ENCODE measurements at places on chromosomes 11 and 22.

DNA sequence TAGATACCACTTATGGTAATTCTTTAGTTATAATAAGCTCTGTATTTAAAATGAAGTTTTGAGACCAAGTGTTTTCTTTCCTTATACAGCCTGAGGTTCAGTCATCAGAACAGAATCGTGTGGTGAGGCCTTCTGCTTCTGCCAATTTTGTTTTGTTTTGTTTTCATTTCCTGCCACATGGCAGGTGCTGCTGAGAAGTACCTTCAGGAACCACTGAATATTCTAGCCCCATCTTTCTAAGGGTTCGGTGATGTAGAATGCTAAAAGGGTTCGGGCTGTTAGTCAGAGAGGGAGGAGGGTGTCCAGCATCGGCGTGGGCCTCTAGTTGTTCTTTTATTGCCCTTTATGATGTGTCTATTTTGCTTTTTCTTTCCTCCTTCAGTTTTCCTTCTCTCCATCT, 25.8 kb downstream of the TNRC6B start:
- DNase-seq = peak; percentile 25

GRCh38 chr11:128678024-128678423, 15.8 kb upstream of the FLI1 start:
- DNase-seq = peak; percentile 10

GRCh38 chr11:109735128-109735527, 313.1 kb downstream of the C11orf87 start:
- DNase-seq = no peak

GRCh38 chr11:97965849-97966646, 1054.7 kb upstream of the CNTN5 start:
- DNase-seq = peak; percentile 94

DNA sequence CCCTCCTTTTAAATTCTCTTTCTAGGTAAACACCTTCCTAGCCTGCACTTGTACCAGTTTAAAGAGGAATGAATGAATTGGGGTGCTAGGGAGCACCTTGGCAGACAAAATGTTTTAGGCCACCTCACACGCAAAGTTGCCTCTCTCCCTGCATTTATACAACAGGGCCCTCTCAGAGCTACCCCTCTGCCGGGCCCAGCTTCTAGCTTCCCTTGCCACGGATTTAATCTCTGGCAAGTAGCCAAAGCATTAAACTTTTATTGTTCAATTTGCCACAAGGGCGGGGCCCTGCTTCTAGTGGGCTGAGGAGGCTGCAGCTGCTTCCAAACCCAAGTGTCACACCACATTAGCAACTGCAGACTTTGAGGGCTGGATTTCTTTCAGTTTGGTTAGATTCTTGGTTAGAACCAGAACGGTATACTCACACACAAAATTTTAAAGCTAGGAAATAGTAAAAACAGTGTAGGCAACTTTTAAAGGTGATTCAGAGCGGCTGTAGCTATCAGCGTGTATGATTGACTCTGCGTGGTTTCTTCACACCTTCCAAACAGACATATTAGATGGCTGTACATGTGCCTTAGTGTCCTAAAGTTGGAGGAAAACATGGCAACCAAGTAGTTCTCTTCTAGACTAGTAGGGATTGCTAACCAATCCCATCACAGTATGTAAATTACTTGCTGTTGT, 6.5 kb downstream of the KREMEN1 start:
- DNase-seq = no peak

DNA sequence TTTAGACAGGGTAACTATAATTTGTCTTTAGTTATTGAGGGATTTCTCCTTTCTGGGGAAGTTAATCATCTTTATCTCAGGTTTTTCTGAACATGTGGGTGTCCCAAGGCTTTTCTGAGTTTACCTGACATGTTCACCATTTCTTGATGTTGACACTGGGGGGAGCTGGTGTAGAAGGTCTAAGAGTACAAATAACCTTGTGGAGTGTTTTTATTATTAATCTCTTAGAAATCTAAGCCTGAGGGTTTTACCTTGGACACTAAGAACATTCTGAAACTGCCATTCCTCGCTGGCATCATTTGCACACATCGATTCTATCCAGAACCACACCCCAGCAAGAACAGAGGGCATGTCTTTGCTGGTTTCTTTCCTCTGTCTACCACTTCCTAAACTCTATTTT, 15.6 kb upstream of the C11orf91 start:
- peak; percentile 54 for DNase-seq

DNA sequence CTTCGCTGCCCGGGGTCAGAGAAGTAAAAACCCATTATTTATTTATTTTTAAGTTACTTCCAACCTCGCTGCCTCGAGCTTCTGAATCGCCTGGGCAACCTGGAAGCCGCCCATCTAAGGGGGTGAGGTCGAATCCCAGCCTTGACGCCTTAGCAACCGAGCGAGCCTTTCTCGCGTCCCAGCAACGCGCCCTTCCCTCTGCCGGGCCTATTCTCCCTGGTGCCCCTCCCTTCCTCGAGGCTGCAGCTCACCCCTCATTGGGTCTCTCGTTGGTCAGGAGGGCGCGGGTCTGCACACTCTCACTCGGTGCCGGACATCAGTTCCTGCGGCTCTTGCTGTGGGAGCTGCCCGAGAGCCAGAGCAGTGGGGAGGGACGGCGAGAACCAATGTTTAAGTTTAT, at the start of gene CCDC81:
CCDC81 (plus strand) TSS at position 302 of the 400 bp plus-strand sequence. CDS start 277 bp downstream, outside the sequence.
- DNase-seq = no peak

DNA sequence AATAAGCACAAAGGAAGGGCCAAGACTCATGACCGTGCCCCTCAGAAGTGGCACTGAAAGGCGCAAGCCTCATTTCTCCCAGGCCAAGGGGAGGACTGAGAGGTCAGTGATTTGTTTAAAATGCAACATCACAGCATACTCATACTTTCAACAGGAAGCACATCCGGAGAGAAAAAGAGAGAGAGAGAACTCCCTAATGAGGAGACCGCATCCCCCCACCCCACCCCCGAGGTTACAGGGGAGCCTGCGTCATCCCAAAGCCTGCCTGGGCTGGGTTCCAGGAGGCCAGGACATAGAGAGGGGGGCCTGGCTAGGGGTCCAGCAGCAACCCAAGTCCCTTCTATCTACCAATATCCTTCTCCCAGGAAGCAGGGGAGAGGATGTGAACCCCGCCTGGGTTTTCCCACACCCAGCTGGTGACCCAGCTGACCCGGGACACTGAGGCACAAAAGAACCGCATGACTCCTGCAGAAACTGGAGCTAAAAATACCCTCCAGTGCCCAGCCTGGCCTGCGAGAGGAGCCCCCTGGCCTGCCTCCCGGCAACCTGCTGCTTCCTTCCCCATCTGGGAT, 3.8 kb downstream of the CSNK1E start:
- peak; percentile 98 for DNase-seq

GRCh38 chr11:132430429-132431062, 1060.1 kb downstream of the NTM start:
- peak; percentile 13 for DNase-seq

DNA sequence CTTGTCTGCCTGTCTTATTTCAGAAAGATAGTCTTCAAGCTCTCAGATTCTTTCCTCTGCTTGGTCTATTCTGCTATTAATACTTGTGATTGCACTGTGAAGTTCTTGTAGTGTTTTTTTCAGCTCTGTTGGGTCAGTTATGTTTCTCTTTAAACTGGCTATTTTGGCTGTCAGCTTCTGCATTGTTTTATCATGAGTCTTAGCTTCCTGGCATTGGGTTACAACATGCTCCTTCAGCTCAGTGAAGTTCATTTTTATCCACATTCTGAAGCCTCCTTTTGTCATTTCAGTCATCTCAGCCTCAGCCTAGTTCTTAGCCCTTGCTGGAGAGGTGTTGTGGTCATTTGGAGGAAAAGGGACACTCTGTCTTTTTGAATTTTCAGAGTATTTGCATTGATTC, 15.5 kb upstream of the DEPDC7 start:
- peak; percentile 81 for DNase-seq

GRCh38 chr11:28759311-28759710, 651.1 kb downstream of the METTL15 start:
- DNase-seq = peak; percentile 78

DNA sequence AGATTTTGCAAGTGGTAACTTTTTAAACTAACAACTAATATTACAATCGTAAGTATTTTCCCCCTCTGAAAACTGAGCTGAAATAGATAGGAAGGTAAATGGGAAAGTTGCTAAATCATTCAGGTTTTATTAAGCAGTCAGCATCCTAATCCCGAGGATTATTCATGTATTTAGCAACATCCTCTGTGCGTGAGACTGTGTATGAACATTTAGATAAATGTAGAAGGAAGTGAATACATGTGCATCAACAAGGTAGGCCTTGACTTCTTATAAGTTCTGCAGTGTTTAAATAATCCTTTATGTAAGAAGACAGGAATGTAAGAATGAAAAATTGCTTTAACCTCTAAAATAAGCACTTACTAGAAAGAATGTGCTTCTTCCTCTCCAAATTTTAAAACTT, 745.9 kb upstream of the TENM4 start:
- DNase-seq = no peak

- peak; percentile 91 for DNase-seq
Observed at GRCh38 chr11:57426929-57427726, at the start of gene SLC43A3. SLC43A3 (minus strand) TSS chr11:57427121; CDS start chr11:57426172, 949 bp downstream.

DNA sequence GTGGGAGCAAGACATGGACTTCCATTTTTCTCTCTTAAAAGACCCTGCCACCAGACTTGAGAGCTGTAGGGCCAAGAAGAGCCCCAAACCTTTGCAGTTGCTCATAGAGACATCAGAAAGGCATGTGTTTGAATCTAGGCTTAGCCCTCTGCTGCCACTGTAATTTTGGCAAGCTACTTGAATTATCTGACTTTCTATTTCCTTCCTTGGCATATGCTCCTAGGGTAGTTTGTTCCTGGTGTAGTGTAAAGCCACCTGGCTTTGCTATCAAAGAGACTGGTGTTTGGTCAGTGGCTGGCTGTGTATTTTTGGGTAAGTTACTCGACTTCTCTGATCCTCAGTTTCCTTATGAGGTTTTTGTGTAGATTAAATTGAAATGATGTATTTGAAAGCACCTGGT, 252.1 kb upstream of the CCDC90B start:
- DNase-seq = no peak

GRCh38 chr11:133081020-133081419, 451.3 kb downstream of the OPCML start:
- DNase-seq = no peak

DNA sequence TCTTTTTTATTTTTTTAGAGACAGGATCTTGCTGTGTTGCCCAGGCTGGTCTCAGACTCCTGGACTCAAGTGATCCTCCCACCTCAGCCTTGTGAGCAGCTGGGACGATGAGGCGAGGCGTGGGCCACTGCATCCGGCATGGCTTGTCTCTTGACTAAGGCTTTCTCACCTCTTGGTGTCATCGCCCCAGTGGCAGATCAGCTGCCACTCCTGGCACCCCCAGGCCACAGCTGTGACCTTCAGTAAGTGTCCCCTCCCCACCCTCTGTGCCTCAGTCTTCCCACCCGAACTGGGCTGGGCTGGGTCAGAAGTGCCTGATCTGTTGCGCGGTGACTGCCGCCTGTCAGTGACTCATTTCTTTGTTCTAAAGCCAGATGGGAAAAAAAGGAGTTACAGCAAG, 3.6 kb downstream of the SYNGR1 start:
- DNase-seq = no peak

GRCh38 chr11:34647131-34647530, 26.2 kb downstream of the EHF start:
- peak; percentile 51 for DNase-seq

DNA sequence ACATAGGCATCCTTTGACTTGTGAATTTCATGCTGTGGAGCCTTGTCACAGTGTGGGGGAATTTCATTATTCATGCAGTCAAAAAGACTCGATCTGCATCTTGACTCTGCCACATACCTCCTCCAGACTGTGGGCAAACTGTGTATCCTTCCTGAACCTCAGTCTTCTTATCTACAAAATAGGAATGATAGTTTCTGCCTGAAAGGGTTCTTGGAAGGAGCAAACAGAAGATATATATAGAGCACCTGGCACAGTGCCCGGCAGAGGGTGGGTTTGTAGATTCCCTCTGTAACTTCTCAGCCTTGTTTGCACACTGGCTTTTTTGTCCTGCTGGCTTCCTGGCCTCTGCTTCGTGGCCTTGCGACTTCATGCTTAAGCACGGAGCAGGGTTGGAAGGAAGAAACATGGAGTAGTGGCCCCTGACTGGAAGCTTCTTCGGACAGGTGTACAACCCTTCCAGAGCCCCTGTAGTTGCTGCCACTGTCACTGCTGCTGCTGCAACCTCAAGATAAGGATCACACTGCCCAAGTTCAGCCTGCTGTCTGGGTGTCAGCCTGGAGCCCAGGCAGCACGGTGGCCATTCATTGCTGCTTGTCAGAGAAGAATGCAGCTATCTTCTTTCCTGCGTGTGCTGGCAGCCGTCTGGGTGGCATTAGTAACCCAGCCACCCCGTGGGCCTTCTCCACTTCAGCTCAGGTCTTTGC, 106.4 kb downstream of the MICAL2 start:
- no peak for DNase-seq

- DNase-seq = no peak
Observed at GRCh38 chr22:30232716-30233218, 13.8 kb downstream of the LIF start.

DNA sequence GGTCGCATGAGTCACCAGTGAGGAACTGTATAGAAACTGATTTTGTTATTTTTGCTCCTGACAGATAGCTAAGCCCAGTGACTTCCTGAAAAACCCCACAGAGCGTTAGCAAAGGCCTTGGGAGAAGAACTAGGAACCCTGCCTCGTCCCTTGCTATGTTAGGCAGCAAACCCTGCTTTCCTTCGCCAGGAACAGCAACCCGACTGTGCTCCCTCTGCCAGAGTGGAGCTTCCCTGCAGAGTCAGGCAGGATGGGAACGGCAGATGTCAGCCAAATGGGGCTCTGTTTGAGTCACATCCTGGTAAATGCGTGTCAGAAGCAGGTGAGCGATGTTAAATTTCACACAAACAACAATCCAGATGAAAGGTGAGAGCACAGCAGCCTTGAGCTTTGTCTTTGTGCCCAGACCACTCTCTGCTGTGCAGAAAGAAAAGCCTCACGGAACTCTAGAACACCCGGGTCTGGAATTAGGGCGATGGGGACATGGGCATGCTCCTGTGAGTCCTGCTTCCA, 186.6 kb downstream of the ADAMTS15 start:
- peak; percentile 75 for DNase-seq

DNA sequence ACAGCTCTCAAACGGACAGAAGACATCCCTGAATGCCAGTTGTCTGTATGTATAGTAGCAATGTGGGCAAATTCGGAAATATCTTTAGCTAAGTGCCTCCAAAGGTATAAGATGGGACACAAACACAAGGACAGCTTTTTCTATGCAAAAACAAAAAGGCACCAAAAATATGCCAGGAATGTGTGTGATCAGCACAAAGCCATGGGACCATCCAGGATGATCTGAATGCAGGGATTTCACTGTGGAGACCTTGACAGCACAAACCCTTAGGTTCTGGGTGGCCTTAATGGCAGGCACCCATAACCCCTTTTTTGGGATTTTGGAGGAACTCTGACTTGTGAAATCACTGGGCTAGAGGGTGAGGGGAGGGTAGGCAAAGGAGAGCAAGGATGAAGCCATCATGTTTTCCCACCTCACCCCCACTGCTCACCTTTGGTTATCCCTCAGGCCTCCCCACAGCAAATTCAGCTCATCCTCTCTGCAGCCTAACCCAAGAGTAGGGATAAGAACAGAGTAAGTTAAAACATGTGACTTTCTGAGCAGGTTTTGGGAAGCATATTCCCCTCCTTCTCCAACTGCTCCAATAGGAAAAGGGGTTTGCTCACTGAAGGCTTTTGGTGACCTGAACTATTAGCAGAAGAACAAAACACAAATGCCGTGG, 154.6 kb downstream of the SNX19 start:
- peak; percentile 33 for DNase-seq

Data from EL (cell line).